ENCODE measurements at places on chromosomes 6 and 20.

DNA sequence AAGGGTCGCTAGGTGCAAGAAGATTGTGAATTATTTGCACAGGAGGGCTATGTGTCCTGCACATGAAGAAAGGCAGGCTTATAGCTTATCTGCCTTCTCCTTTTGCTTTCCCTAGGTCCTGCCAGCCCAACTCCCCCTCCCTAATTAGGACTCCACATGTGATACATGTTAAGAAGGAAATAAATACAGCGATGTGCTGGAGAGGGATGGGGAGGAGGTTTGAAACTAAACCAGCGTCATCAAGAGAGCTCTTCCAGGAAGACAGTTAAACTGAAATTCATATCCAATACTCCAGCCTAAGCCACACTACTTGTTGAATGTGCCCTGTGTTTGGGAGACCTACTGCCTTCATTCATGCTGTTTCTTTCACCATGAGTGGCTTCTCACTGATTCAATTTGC, 34.9 kb upstream of the UTRN start:
- DNase-seq: no peak

DNA sequence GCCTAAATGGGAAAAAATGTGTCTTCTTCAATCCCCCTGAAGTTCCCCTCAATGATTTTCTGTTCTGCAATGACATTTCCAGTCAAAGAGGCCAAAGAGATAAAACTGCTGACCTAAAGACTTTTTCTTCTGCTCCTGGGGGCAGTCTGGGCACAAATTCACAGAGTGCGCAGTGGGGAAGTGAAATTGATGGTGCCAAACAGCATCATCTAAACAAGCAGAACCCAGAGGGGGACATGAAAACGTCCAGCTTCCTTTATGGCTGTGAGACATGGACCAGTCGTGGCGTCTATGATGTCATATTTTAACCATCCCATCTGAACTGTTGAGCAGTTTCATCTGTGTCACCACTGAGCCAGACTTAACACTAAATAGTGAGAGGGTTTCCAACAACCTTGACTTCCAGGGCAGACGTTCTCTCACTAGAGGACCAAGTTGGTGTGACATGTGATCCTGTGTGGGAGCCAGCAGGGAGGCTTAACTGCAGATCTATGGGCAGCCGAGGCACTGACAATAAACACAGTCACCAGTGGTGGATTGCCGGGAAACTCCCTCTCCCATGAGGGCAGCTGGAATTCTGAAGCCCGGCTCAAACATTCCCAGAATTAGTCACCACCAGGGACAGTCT, 12.4 kb downstream of the SCML4 start:
- no peak for DNase-seq

DNA sequence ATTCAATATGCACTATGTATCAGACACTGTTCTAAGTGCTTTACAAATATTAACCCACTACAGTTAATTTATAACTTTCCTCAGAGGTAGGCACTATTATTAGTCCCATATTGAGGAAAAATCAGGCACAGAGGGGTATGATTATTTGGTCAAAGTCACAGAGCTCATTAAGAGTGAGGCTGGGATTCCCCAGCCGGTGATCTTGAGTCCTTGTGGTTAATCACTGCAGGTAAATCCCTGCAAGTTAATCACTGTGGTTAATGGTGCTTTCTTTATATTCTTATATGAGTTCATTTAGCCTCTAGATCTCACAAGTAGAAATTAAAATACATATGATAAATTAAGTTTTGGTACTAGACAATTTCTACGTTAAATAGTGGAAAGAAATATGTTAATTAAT, 9.2 kb downstream of the CRYBG1 start:
- no peak for DNase-seq

DNA sequence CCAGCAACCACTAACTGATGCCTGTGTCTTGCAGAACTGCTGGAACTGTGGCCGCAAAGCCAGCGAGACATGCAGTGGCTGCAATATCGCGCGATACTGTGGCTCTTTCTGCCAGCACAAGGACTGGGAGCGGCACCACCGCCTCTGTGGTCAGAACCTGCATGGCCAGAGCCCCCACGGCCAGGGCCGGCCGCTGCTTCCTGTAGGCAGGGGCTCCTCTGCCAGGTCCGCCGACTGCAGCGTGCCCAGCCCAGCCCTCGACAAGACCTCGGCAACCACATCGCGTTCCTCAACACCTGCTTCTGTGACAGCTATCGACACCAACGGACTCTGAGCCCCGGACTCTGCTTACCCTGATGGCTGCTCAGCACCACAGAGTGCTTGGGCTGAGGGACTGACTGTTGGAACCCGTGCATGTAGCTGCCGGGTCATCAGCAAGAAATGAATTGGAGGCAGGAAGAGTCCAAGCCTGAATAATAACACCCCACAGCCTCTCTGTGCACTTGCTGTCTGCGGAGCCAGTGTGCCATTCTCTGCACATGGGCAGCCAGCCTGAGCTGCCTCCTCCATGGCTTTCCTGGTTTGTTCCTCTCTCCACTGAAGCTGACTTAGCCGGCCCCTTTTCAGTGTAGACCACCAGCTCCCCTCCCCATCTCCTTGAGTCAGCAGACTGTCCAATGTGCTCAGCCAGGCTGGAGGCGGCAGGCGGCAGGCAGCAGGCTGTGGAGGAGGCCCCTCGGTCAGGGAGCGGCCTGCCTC, 17.6 kb upstream of the C20orf144 start:
- DNase-seq: no peak

GRCh38 chr6:50907565-50907964, 88.9 kb downstream of the TFAP2B start:
- no peak for DNase-seq

DNA sequence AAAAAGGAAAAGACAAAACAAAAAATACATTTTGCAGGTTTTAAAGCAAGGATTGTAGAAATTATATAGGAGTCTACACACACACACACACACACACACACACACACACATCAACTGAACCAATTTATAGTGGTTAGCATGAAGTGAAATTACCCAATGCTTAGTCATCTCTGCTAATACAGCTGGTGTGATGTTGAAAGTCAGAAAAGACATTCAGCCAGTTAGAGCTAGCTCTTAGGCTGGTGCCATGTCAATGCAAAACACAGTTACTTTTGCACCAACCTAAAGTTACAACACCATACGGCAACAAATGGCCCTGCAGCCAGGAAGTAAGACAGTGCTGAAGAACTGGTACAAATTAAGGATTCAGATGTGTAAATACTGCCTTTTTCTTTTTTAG, 15.2 kb downstream of the FAM210B start:
- no peak for DNase-seq

DNA sequence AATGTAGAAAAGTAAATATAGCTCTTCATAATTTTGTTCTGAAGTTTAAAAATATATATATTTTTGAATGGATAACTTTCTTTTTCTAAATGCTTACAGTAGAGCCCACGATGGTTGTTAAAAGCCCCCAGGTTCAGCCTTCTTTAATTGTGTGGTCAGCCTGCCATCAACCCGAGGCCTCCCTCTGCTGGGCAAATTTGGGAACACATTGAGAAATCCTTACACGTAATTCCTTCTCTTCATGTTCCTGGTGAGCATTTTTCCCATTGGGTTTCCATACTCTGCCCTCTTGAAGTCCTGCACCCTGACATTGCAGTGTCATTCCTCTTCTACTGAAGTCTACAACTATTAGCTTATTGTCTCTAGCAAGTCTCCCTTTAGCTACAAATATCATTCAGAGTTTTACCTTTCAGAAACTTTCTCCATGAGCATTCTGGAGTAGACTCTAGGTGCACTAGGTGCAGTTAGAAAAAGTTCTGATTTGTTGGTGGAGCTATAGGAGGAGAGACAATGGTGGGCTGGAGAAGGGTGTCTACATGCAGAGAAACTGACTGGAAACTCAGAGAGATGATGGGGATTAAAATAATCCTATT, 40.6 kb downstream of the TRIM38 start:
- DNase-seq: no peak

- DNase-seq: no peak
Observed at GRCh38 chr6:5645328-5646290, 361.1 kb downstream of the NRN1 start.

Data from activated CD8-positive, alpha-beta memory T cell treated with anti-CD3 and anti-CD28 coated beads for 4 hours (primary cell).